ENCODE measurements at places on chromosomes 1 and 21.

DNA sequence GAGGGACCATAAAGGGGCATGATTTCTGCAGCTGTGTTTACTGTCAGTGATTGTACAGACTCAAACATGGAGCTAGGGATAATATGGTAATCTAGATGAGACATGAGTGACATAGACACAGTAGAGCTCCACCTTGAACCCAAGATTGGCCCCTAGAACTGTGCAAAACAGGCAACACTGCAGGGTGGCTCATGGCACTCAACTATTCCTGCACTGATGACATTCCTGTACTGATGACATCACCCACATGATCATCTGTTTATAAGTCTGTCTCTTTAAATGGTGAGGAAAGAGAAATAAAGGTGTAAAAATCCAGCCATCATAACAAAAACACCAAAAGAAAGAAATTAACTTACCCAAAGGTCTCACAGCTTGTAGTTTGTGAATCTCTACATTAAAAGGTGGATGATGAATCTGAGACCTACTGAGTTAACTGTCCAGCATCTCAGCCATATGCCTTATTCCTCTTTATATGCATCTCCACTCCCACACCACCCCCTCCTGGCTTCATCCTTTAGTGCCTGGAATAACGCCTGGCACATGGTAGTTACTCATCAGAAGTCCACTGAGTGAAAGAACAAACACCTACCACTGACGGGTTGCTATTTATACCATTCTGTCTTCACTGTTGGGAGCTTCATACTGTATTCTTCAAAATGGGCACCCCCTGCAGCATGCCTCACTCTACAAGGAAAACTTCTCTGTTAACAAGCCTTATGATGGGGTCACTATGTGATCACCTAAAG is at the start of gene LRRC53:
TSS of gene LRRC53 (minus strand) at position 442 of the 746 bp plus-strand sequence. CDS start 29,262 bp downstream, outside the sequence.
- no peak for DNase-seq

GRCh38 chr1:233240829-233241682 is 54.5 kb downstream of the PCNX2 start:
- no peak for DNase-seq

GRCh38 chr1:115969509-115969908 is 6.8 kb upstream of the SLC22A15 start:
- no peak for DNase-seq

DNA sequence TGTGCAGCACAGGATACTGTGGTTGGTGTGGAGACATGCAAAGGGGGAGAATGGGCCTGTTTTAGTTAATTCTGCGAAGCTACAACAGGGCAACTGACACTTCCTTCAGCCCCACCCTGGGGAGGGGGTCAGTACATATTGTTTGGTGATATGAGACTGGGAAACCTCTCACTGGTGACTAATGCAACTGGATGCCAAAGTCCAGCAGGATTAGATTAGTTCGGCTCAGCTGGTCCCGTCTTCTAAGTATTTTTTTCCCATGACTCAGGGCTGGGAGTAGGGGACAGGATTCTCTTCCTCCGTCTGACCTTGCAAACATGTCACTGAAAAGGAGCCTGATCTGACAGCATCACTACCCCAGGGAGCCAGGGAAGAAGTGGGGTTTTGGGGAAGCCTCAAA is 43.0 kb downstream of the PLXNA2 start:
- DNase-seq, result no peak

DNA sequence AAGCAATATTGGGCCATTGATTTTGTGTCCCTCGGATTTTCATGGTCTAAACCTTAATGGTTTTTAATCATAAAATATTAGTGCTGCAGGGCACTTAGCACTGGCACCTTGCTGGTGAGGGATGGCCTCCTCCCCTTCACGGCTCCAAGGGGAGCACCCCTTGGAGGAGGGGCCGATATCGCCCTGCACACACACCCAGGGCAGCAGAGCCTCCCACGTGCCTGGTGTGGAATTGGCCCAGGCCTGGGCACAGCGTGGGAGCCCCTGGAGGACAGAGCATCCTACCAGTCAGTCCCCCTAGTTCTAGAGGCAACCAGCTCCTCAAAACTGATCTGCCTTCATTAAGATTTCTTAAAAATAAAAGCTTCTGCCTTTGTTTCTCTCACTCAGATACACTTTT is 90.7 kb upstream of the CSF3R start:
- DNase-seq, result no peak

GRCh38 chr1:151508833-151509232 is 2.4 kb upstream of the CGN start:
- no peak for DNase-seq

DNA sequence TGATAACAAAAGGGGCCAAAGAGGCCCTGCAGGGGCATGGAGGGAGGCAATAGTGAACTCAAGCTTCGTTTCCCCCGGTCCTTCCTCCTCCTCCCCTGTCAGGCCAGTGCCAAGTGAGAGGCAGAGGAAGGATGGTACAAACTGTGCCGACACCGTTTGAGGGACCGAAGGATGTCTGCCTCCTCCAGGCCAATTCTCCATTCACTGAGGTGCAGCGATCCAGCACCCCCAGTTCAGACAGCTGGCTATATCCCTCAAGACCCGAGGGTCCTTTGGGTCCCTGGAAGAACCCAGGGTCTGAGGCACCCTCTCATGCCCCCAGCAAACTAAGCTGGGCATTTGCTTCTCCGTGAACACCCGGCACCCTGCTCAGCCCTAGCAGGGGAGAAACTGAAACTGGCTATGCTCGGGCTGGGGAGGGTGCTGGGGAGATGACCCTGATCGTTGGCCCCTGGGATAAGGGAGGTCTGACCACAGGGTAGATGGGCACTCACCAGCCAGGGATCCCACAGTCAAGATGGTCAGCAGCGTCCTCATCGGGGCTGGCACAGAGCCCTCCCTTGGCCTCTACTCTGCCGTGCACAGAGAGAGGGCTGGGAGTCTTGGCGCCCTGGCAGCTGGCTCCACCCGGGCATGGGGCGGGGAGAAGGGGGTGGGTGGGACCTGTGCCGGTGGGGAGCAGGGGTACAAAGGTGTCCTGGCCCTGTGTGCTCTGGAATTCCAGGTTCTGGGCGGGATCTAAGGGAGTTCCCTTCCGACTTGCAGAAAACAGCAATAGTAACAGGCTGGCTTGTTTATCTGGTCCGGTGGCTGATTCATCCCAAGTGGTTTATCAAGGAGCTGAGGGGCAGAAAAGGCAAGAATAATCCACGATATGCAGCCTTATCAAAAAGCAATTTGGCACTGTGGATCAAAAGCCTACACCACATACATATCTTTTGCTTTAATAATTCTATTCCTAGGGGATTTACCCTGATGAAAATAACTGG is at the start of gene IL22RA1:
TSS of gene IL22RA1 (minus strand) at position 595 of the 989 bp plus-strand sequence. CDS start at position 537, 58 bp downstream.
- no peak for DNase-seq

DNA sequence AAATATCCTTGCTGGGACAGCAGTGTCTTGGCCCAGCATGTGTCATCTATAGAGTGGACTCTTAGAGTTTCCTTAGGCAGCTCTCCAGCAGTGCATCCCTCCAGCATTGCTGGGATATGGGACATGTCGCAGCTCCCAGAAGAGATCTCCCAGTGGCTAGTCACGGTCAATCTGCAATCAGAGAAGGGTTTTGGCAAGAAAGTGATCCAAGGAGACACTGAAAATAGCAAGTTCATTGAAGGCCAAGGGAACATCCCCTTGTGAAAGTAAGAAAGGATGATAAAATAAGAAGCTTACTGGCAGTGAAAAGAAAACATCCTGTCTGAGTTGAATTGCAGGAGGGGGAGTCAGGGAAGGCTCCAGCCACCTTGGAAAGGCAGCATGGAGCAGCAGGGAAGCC is 19.3 kb upstream of the NPL start:
- DNase-seq, result no peak

- no peak for DNase-seq
Measured at GRCh38 chr1:93842750-93843500, 36.1 kb downstream of the DNTTIP2 start.

DNA sequence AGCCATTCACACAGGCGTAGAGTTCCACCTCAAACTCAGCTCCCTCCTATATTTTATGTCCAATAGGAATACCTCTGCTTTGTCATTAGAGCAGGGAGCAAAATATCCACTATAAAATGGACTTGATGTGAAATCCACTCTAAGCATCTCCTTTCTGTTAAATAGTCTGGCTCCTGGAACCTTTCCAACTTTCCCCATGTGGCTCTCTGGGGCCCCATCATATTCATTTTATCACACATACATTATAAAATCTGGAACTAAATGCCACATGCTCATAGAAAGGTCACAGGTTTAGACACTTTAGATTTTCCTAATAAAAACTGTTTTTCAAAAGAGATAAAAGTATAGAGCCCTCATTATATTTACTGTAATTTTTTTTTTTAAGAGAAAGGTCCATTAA is 82.1 kb downstream of the PTPN14 start:
- DNase-seq, result no peak

DNA sequence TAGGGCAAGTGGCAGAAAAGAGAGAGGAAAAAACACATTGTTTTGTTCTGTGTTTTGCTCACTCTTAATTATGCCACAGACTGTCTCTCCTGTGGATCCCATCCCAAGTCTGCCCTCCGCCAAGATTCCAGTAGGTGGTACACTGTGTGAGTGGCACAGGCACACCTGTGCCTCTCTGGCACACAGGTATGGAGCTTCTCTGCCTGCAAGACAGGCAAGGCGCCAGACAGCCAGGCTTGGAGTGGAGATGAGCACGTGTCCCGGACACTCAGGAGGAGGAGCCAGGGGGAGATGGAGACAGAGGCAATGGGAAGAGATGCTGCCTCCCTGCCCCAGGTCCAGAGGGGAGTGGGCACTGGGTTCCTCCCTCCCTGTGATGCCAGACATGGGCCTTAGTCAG is 6.5 kb upstream of the GRIK3 start:
- DNase-seq, result no peak

GRCh38 chr1:180247061-180247460 is 17.0 kb downstream of the LHX4 start:
- DNase-seq, result no peak
